ENCODE measurements at places on chromosomes 7 and 10. TPM values are rescaled to one million over a fixed set of nuclear protein-coding genes. Genes with fewer than 3 reads are reported as not detected.
A peak's percentile ranks its signal among the peaks of the same experiment; 100 is the strongest.

DNA sequence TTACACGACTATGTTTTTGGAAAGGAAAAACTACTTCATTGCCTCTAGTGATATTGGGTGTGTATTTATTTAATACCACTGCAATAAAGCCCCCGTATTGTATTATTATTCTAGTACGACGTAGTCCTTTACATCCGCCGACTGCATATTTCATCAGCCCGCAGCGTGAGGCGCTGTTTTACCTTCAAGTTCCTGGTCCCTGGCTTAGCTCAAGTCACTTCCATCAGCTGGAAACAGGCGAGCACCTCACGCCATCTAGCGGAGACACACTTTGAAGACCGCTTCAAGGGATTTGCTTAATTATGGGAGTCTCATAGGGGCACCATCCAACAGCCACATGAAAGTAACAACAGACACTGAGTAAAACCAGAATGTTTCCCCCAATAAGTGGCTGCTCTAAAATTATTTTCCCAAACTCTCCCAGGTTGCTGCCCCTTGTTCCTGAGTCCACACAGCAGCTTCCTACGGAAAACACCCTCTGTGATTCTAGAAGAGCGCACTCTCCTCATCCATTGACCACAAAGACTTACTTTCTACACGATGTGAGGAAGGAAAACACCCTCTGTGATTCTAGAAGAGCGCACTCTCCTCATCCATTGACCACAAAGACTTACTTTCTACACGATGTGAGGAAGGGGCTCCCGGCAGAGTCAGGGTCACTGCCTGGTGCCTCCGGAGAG, 15.7 kb upstream of the ITIH2 start:
- H3K4me3 ChIP-seq, result no peak overlapping the region
- DNase-seq, result peak; percentile 66
- no peaks in the 10 kb centered on the region for H3K27me3 ChIP-seq
- H3K27ac ChIP-seq, result no peak overlapping the region

- H3K4me3 ChIP-seq, result no peak overlapping the region
- no peaks in the 10 kb centered on the region for H3K36me3 ChIP-seq
Measured at GRCh38 chr7:154860621-154861375, 142.1 kb downstream of the PAXIP1 start.

- peaks cover 65% of the 10 kb centered on the region for H3K36me3 ChIP-seq
- no peak for DNase-seq
- H3K27me3 ChIP-seq, result no peaks in the 10 kb centered on the region
- no peaks in the 10 kb centered on the region for H3K4me1 ChIP-seq
- no peak overlapping the region for H3K4me3 ChIP-seq
- no peak overlapping the region for H3K27ac ChIP-seq
Measured at GRCh38 chr7:17802056-17802455, 138.2 kb downstream of the SNX13 start.

GRCh38 chr10:7334642-7334964, 76.2 kb downstream of the SFMBT2 start:
- H3K36me3 ChIP-seq, result no peaks in the 10 kb centered on the region
- H3K4me3 ChIP-seq, result no peak overlapping the region
- no peaks in the 10 kb centered on the region for H3K27me3 ChIP-seq
- no peak for DNase-seq

Gene CYP17A1
- not detected for total RNA-seq

Gene AP5Z1
- 10.2 TPM for total RNA-seq

Gene NUTM2E
- total RNA-seq, result not detected
